Smooth muscle cell of the umbilical artery (primary cell): ENCODE measurements at places on chromosomes 1 and 21. TPM values are rescaled to one million over a fixed set of nuclear protein-coding genes. Genes with fewer than 3 reads are reported as not detected.

PSRC1 gene
- total RNA-seq = 1.5 and 6.0 TPM in 2 replicates

RPE65 gene
- not detected in 2 replicates for total RNA-seq

CDA gene
- total RNA-seq = 0.92 TPM in 1 of 2 replicates, not detected in the other

FMO4 gene
- total RNA-seq = 0.42 and 0.89 TPM in 2 replicates

MATN1 gene
- total RNA-seq = under 0.01 and 0.18 TPM in 2 replicates

MAB21L3 gene
- 0.09 TPM in 1 of 2 replicates, not detected in the other for total RNA-seq

GBP6 gene
- total RNA-seq = not detected in 2 replicates

OLFML3 gene
- total RNA-seq = 120 and 270 TPM in 2 replicates

DPT gene
- total RNA-seq = 0.05 and 0.30 TPM in 2 replicates

PEA15 gene
- total RNA-seq = 71.9 and 168 TPM in 2 replicates

CXADR gene
- 1.8 and 2.0 TPM in 2 replicates for total RNA-seq

KIF14 gene
- 0.89 and 8.8 TPM in 2 replicates for total RNA-seq

UCK2 gene
- 57.3 and 100 TPM in 2 replicates for total RNA-seq

SDC3 gene
- 29.7 and 55.7 TPM in 2 replicates for total RNA-seq

CFHR2 gene
- total RNA-seq = not detected in 2 replicates

EPHX1 gene
- 16.6 and 20.5 TPM in 2 replicates for total RNA-seq

ANKRD34A gene
- total RNA-seq = under 0.01 and 1.2 TPM in 2 replicates

AURKAIP1 gene
- 52.6 and 85.8 TPM in 2 replicates for total RNA-seq
